ENCODE measurements at places on chromosomes 7 and 10.

DNA sequence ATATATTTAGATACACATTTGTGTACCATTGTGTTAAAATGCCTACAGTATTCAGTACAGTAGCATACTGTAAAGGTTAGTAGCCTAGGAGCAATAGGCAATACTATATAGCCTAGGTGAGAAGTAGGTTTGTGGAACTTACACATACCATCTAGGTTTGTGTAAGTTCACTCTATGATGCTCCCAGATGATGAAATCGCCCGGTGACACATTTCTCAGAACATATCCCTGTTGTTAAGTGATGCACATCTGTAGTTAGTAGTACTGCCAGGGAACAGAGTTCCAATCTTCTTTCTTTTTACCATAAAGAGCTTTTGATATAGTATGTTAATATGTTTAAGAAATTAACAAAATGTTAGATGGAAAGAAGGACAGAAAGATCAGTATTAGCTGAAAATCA, 138.2 kb downstream of the SNX13 start:
- DNase-seq = no peak

DNA sequence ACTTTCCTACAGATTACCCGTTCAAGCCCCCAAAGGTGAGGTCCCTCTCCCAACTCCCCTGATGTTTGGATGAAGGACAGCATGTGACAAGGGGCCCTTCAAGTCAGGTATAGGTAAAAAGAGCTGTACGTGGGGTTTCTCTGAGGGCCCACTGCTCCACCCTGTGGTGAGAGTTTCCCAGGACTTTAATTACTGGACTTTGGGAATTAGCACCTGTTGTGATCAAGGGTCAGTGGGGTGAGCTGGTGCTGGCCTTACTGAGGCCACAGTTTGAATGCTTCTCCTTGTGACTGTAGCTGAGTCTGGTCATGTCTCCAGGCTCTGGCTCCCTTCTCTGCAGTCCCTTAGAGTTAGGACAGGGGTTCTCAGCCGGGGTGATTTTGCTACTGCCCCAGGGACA, 16.8 kb downstream of the UBE2D4 start:
- DNase-seq = no peak

- DNase-seq = no peak
Observed at GRCh38 chr10:70595566-70596016, 7.0 kb downstream of the PRF1 start.

DNA sequence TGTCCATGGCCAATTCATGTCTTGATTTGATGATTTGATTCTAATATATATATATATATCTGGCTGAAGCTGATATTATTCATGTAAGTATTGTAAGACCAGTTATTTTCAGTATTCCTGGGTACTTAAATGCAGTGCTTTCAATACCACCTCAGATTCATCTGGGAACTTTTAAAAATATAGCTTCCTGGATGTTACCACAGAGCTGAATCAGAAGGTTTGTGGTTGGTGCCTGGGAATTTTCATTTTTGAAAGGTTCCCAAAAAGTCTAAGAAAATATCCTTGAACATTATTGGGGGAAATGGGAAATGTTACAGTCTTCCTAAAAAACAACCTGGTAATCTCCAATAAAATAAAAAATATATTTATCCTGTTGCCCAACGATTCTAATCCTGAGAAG, 10.7 kb upstream of the PPP3CB start:
- no peak for DNase-seq

GRCh38 chr10:90222939-90223338, 521.5 kb downstream of the KIF20B start:
- DNase-seq = no peak

DNA sequence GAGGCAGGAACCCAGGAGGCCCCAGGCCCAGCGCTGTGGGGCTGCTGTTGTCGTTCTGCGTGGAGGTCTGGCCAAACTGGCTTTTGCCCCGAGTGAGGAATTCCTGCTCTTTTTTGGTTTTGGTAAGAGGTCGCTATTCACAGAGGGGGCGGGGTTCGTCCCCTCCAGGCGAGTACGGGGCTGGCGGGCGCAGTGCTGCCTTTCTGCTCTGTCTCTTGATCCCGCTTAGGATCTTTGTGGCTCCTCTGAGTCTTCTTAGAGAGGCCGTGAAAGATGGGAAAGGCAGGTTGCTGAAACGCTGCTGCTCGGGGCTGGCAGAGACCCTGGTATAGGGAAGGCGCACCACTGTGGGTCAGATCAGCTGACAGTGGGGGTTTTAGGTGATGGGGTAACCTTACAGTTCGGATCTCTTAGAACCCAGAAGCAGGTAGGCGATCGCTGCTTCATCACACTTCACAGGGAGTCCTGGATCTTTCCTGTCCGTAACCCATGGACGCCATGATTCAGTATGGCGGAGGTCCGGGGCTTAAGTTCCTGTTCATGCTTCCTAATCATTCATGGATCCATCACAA, 136.7 kb downstream of the KIF20B start:
- no peak for DNase-seq

- DNase-seq = no peak
Observed at GRCh38 chr7:93964262-93964661, 39.9 kb downstream of the BET1 start.
